ENCODE measurements at places on chromosomes 3 and 15. TPM values are rescaled to one million over a fixed set of nuclear protein-coding genes. Genes with fewer than 3 reads are reported as not detected.

GRCh38 chr15:71471347-71471746 is 339.0 kb upstream of the NR2E3 start:
- no peak for DNase-seq

DNA sequence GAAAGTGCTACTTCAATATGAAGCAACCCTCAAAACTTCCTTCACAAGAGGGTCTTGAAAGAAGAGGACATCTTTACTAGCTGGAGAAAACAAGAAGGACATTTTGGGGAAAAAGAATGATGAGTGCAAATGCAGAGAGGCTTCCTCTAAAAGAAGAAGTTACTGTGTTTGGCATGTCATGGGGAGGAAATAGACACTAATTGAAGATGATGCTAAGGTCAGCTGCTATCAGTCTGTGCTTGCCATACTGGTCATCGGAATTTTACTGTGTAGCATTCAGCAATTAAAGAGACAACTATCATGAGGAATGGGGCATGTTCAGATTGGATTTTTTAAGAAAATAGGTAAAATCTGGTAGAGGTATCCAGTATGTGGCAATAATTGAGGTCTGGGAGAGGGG is 60.0 kb downstream of the THRB start:
- DNase-seq, result no peak

The TRIM42 gene
- total RNA-seq, result not detected

DNA sequence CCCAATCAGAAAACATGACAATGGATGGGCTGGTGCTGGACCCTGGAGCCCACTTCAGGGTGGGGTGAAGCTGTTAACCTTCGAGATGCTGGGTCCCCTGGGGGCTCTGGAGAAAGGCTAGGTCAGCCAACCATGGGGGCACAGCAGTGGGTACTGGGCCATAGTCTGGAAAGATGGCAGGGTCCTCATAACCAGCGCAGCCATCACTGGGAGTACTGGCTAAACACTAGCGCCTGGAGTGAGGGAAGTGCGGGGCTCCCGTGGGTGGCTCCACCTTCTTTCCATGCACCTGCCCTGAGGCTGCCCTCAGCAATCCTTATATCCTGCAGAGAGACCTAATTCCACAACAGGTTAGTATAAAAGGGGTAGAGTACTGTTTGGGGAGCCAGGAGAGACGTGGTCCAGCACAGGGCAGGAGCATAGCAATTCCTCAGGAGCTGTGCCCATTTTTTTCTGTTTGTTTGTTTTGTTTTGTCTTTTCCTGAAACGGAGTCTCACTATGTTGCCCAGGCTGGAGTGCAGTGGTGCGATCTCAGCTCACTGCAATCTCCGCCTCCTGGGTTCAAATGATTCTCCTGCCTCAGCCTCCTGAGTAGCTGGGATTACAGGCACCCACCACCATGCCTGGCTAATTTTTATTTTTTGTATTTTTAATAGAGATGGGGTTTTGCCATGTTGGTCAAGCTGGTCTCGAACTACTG is 122.6 kb upstream of the MEF2A start:
- no peak for DNase-seq

- no peak for DNase-seq
Observed at GRCh38 chr15:82916161-82916952, 36.2 kb downstream of the HOMER2 start.

The LRRC58 gene
- 32.1 TPM for total RNA-seq

The DAPK2 gene
- total RNA-seq, result 29.6 TPM

GRCh38 chr15:65619626-65620290 is 2.0 kb upstream of the SLC24A1 start:
- DNase-seq, result no peak

The MOBP gene
- under 0.01 TPM for total RNA-seq

DNA sequence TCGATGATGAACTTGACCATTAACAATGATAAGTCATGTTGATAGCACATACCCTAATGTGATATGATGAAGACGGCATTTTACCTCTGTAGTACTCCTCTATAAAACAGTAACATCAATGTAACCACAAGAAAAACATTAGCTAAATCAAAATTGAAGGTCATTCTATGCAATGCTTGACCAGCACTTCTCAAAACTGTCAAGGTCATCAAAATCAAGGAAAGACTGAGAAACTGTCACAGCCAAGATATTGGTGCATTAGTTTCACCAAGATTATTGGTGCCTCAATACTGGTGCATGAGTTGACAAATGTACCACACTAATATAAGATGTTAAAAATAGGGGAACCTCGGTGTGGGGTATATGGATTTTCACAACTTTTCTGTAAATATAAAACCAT is 251.1 kb upstream of the CNTN4 start:
- no peak for DNase-seq

The SPTBN5 gene
- total RNA-seq, result 2.0 TPM

DNA sequence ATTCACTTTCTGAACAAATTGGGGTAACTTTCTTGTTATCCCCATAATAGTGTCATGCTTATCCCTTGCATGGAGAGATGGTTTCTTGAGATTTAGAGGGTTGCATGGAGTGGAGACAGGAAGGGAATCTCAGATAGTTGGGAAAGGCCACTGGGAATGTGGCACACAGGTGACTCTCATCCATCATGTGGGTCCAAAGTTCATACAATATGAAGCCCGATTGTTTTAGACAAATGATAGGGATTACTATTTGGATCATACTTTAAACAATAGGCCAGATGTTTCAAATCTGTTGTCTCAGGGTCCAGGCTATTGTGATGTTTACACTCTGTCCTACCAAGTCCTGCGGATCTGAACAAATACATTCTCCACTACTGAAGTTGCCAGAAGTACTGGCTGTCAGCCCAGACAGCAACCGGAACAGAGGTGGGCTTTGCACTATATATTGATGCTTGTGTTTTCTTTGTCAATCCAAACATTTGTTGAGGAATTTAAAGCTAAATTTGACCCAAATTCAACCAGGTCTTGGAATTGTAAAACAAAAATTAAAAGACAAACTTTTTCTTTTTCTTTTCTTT is 39.2 kb upstream of the NMNAT3 start:
- DNase-seq, result no peak

GRCh38 chr3:183692436-183692835 is 5.2 kb upstream of the YEATS2 start:
- no peak for DNase-seq

GRCh38 chr3:122497425-122497824 is 17.3 kb downstream of the KPNA1 start:
- DNase-seq, result no peak

The DNAJB11 gene
- 41.6 TPM for total RNA-seq
